Adipocyte (in vitro differentiated cells): ENCODE measurements at places on chromosomes 16 and 17.

GRCh38 chr17:49819138-49819537 is 28.7 kb downstream of the TAC4 start:
- DNase-seq = no peak

DNA sequence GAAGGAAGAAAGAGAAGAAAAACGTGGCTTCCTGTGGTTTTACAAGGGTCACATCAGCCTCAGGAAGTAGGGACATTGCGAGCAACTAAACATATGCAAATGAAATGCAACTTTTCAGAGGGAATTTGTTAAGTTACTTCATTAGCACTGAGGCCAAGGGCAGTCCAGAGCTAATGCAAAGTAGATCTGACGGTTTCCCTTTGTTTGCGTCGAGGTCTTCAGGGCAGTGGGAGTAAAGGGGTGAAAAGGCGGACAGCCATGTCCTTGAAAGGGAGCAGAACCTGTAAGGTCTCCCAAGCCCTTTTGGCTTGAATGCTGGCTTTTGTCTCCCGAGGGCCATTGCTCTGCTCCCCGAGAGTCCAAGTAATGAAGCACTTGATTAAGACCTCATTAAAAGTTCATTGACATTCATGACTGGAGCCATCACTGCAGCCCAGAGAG is 85.0 kb downstream of the PMP22 start:
- no peak for DNase-seq

DNA sequence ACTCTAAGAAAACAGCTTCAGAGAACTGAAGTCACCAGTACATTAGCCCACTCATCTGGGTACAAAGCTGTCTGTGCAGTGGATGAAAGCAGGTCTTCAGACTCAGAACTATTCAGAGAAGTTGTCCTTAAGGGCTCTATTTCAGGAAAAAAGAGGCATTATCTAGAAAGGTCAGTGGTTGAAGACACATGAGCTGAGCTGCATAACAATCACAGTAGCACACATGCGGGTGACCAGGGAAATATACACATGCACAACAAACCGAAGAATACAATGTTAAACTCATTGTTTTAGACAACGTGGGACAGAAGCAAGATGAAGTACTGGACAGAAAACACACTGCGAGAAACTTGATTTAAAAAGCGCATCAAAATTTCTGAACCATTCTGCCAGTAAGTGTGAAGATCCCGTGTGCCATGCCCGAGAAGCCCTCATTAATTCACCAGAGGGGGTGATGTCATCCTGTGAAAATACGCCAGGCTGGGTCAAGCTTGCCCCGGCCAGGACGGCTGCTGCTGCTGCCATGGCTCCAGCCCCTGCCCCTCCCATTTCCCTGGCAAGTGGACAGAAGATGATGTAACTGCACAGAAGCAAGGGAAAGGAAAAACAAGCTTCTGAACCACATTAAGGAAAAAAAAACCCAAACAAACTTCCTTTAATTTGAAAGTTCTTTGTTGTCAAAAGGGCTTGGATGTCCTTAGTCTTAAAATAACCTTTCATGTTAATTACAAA is 10.1 kb downstream of the DYNC1LI2 start:
- DNase-seq = peak; percentile 96

- no peak for DNase-seq
These were observed 20.3 kb downstream of the COPRS start for GRCh38 chr17:31838636-31839225.

- DNase-seq = no peak
These were observed 104.7 kb downstream of the LITAF start for GRCh38 chr16:11481987-11482386.

DNA sequence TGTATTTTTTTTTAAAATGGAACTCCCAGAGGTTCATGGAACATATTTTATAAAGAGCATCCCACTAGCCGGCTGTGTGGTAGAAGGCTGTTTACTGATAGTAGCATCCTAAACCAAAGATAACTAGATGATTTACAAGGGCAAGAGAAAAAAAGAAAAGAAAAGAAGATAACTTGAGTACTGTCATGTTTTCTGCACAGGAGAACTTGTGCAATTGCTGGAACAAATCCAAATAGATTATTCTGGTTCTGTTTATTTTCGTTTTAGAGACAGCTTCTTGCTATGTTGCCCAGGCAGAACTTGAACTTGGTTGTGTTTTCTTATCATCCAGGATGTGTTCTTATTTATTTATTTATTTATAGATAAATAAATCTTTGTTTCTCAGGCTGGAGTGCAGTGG is 20.9 kb upstream of the PPM1D start:
- DNase-seq = peak; percentile 84

GRCh38 chr16:59510008-59510424 is 775.9 kb upstream of the GOT2 start:
- no peak for DNase-seq
